Smooth muscle cell of the brain vasculature (primary cell): ENCODE measurements at places on chromosomes 16 and 17.

DNA sequence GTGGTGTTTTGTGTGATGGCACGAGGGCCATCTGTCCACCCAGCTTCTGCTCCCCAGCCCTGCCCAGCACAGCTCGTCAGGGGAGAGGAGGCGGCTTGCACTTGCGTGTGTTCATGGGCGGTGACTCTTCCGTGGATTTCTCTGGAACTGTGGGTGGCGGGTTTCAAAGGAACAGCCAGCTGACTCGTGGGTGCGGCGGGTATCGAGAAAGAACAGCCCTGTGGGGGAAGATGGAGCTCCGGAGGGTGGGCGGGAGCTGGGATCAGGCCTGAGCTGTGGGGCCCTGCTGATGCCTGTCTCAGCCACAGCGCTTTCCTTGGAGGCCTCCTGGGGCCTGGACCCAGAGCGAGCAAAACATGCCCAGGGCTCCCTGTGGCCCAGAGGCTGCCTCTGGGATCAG, 13.2 kb downstream of the NAGPA start:
- DNase-seq = no peak

- no peak for DNase-seq
Measured at GRCh38 chr17:54902611-54903010, 2.0 kb downstream of the TOM1L1 start.

DNA sequence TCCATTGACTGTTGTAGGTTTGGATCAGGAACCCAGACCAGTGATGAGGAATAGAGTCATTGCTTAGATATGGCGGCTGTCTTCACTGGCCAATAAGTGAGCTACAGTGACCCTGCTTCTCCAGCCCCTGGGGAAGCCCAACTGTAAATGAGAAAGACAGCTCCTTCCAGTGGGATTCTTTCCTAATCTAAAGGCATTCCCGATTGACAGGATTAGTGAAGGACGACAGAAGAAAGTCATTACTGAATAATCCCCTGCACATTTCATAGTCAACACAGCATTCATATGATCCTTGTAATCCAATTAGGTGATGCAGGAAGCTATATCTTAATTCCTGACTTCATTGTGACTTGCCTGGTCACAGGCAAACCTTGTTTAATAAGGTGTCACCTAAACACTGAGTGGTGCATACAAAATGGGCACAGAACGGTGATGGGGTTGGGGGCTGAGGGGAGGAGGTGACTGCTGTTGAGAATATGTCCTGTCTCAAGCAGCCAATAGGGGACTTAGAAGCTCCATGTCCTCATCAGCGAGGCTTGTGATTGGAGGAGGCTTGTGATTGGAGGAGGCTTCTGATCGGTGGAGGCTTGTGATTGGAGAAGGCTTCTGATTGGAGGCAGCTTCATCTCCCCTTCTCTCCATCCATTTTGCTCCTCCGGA, 242.6 kb downstream of the XYLT1 start:
- DNase-seq = no peak

DNA sequence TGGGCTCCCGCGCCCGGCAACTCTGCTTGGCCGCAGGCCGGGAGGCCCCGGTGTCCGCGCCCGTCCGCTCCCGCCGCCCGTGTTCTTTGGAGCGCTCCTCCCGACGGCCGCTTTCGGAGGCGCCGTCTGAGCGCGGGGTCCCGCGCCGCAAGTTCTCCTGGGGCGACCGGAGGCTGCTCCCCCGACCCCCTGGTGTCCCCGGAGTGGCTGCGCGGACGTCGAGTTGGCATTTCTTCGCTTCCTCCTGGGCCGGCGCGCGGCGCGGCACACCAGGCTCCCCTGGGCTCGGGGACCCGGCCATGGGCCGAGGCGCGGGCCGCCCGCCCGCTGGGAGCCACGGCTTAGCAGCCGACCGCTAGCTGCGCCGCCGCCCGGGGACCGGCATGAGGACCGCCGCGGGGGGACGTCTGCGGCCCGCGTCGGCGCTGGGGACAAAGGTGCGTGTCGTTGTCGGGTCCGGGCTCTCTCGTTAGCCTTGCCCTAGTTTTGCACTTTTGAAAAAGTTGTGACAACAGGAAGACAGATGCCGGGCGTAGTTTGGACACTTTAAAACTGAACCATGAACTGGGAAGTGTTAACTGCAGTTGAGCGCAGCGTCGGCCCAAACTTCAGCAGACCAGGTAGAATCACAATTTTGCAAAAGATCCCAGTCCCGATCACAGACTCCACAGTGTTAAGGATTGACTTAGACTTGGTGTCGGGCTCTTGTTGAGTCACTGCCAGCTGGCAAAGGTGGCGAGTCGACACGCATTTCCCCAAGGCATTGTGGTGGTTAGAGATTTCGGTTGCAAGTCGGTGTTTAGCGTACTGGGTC, 700 bp downstream of the UBN1 start:
- DNase-seq = no peak

- DNase-seq = no peak
Measured at GRCh38 chr16:11032922-11033291, 88.5 kb downstream of the CLEC16A start.

GRCh38 chr17:4143563-4144421, 795 bp downstream of the CYB5D2 start:
- peak; percentile 83 for DNase-seq

GRCh38 chr16:12899529-12900143, 1.8 kb upstream of the SHISA9 start:
- no peak for DNase-seq

DNA sequence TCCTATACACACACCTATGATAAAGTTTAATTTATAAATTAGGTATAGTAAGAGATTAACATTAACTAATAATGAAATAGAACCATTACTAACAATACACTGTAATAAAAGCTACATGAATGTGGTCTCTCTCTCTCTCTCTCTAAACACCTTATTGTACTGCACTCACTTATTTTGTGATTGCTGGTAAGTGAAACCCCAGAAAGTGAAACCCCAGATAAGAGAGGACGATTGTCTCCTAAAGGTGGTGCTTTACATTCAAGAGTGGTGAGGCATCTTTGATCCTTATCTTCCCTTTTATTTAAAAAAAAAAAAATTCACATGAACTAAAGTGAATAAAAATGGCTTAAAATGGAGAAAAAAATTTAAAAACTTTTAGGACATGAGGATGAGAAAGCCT, 80.1 kb upstream of the TRAP1 start:
- no peak for DNase-seq
